Fibroblast of skin of left quadriceps (primary cell): ENCODE measurements at places on chromosomes 1 and 21.

- peak; percentile 5 for DNase-seq
Measured at GRCh38 chr1:32816676-32817158, 441 bp downstream of the YARS1 start.

DNA sequence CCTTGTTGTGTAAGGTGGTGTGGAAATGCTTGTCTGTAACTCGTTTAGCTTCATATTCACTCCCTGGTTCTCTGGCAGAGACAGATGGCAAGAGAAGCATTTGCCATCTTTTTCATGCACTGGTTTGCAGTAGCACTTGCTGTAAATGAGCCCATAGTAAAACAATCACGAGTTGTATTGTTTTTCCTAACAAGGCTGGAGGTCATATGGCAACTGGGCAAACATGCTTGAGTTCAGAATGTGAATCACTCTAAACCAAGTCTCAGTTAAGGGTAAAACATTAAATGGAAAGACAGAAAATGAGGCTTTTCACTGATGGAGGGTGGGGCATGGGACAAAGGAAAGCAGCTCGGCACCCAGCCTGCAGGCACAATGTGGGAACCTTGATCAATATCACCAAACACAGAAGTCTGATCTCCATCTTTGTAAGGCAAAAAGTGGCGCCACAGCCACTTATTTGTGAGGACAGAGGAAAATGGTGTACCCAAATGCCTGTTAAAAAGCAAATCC is 26.5 kb upstream of the LPAR3 start:
- no peak for DNase-seq

GRCh38 chr1:179168536-179168935 is 60.9 kb downstream of the ABL2 start:
- no peak for DNase-seq

DNA sequence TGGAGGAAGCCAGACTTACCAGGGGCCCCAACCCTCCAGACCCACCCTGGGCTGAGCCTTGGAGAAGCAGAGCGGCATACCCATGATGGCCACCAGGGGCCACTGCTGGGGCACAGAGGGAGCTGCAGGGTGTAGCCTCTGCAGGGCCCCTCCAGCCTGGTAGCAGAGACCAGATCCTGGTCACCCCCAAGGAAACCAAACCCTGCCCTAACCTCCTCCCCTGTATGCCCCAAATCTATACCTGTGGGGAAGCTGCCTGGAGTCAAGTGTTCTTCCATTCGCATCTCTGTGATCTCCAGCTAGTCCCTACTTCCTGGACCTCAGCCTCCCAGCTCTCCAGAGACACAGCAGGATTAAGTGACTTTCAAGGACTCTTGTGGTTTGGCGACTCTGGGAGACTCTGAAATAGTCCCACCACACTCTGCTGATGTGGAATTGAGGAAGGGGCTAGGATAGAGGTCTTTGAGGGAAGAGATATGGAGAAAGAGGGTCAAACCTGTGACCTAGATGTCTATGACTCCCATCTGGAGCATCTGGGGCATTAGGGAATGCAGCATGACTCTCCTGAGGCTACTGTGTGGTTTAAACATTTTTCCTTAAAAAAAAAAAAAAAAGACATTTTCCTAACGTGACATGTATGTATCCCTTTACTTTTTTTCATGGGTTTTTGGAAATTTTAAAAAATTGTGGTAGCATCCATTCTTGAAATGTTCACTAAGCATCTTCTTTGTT is 119.2 kb upstream of the IPO9 start:
- no peak for DNase-seq

GRCh38 chr1:224203243-224204016 is 20.4 kb downstream of the DEGS1 start:
- peak; percentile 69 for DNase-seq

DNA sequence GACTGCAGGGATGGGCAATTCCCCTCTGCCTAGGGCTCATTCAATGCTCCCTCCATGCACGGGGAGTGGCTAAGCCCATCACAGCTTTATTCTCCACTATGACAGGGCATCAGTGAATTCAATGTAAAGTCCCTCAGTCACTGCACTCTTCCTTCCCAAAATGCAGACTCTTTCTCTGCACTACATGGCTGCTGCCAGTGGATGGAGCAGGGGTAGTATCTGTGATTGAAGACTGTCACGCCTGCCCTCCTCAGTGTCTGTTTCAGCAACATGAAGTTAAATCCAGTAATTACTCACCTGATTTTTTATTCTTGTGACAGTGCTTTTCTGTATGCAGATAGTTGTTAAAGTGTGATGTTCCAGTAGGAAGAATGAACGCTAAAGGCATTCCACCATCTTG is 1323.2 kb downstream of the AMY1C start:
- DNase-seq, result no peak

DNA sequence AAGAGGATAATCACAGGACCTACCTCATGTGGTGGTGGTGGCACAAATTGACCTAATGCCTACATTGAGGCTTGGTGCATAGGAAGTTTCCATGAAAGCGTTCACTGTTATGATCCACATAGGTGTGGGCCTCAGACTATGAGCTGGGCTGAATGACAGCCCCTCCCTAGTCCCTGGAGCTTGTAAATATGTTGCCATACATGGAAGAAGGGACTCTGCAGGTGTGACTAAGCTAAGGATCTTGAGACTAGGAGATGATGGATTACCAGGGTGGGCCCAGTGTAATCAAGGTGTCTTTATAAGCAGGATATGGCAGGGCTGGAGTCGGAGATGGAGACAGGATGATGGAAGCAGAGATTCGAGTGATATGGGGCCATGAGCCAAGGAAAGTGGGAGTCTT is 31.0 kb upstream of the KCNE1 start:
- DNase-seq, result no peak

GRCh38 chr1:118143831-118144230 is 41.2 kb downstream of the SPAG17 start:
- DNase-seq, result no peak

DNA sequence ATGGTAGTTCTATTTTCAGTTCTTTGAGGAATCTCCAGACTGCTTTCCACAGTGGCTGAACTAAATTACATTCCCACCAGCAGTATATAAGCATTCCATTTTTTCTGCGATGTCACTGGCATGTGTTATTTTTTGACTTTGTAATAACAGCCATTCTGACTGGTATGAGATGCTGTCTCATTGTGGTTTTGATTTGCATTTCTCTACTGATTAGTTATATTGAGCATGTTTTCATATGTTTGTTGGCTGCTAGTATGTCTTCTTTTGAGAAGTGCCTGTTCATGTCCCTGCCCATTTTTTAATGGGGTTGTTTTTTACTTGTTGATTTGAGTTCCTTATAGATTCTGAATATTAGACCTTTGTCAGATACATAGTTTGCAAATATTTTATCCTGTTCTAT is 87.9 kb downstream of the RPS6KC1 start:
- DNase-seq, result no peak

GRCh38 chr21:35106246-35106835 is 57.2 kb upstream of the RUNX1 start:
- no peak for DNase-seq

- no peak for DNase-seq
Measured at GRCh38 chr21:44696572-44696971, 400 bp upstream of the KRTAP10-12 start.

GRCh38 chr1:223742856-223743517 is 30.6 kb downstream of the CAPN2 start:
- DNase-seq, result no peak

GRCh38 chr1:49651136-49651535 is 372.6 kb downstream of the AGBL4 start:
- DNase-seq, result no peak

DNA sequence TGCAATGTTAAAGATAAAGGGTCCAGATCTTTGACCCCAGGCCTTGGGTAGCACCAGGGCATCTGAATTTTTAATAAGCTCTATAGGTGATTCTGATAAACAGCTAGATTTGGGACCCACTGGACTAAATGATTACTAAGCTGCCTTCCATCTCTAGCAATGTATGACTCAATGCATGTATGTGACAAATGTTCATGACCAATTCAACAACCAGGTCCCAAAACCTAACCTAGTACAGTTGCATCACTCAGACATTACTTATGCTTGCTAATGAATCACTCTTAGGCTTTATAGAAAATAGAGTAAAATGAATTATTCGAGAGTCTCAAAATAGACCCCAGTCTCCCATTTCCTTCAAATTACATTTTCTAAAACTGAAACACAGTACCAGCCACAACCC is 35.5 kb downstream of the RCAN1 start:
- no peak for DNase-seq

- DNase-seq, result no peak
Measured at GRCh38 chr1:36977731-36978406, 56.4 kb downstream of the GRIK3 start.

DNA sequence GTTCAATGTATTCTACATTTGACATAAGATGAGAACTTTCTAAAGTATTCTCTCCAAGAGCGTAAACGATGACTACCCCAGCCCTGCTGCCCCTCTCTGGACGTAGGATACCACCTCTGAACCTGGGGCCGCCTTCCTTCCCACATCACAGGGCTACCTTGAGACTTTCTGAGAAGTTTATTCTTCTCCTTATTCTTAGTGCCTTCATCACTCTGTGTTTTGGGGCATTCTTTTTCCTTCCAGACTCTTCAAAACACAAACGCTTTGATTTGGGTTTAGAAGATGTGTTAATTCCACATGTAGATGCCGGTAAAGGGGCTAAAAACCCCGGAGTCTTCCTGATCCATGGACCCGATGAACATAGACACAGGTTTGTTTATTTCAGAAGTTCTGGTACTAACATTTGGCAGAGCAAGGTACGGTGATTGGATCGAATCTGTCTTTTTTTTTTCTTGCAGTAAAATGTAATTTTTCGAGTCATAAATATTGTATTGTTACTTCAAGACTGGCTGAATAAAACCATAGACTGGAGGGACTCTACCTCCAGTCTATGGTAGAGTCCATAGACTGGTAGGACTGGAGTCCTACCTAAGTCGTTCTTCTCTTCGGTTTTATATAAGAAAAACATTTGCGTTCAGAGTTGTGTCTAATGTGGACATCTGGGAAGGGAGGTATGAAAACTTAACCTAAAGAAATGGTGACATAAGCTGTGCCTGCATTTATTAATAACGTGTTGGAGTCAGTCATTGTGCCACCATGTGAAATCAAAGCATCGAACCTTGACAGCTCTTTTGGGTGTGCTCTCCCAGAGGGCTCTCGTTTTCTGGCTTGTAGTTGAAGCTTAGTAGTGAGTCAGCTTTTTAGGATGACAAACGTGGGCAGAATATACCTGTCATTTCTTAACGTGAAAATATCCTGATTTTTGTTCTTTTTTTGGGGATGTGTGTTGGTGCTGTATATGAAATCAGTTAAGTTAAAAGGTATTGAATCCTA is 1.2 kb downstream of the MAN1A2 start:
- DNase-seq, result no peak

GRCh38 chr1:236642763-236643162 is 38.4 kb upstream of the HEATR1 start:
- DNase-seq, result no peak

DNA sequence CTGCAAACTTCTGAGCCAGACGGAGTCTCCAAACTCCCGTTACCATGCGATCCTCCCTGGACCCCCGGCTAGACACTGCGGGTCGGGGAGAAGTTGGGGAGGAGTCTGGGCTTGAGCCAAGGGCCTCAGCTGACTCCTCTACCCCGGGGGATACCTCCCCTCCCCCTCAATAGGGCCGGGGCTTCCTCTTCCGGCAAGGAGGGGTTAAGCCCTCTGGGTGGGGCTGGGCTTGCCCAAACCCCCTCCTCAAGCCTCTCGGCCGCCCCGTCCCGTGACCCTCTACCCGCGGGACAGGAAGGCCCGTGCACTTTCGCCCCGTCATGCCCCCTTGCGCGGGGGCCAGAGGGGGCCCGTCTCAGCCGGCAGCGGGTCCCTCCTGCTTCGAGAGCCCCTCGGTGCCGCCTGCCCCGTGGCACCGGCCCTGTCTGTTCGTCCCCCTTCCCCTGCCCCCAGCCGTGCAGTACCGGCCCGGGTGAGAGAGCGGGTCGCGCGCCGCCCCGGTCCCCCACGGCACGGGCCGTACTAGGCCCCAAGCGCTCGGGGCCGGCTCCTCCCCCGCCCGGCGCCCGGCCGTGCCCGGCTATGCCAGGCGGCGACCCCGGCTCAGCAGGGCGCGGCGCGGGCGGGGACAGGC is 652 bp downstream of the ARL8A start:
- DNase-seq, result no peak

GRCh38 chr1:200558866-200559459 is 61.6 kb downstream of the KIF14 start:
- DNase-seq, result peak; percentile 10

GRCh38 chr1:207862241-207862787 is 48.6 kb downstream of the CD34 start:
- DNase-seq, result peak; percentile 28

- peak; percentile 39 for DNase-seq
Measured at GRCh38 chr1:17045634-17046333, 8.0 kb downstream of the SDHB start.

DNA sequence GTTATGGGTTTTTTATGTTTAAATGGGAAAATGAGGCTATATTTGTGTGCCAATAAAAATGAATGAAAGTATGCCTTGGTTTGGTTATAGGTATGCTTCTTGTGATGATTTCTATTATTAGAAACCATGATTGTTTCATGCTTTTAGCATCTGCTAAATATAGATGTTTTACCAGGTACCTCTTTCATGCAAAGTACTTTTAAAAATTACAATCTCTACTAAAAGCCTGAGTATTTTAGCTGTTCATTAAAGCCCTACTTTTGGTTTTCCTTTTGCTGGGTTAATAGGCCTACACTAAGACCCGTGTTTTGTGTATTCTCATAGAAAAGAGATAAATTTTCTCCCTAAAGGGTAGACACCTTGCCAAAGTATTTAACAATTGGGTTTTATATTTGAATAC is 32.0 kb downstream of the MTF2 start:
- no peak for DNase-seq

DNA sequence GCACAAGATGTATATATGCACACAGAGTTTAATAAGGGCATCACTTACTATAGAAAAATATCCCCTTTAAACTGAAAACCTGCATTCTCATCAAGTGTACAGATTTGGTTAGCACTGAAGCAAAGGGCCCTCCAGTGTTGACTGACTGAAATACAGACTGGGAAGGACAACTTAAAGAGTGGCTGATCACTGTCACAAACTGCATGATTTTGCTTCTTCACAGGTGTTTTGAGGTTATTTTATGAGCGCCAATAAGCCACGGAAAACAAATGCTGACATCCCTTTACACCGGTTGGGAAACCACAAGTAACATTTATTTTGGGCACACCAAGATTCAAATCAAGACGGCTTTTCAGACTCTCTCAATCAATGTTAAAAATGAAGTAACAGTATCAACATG is 30.9 kb upstream of the RAP1GAP start:
- DNase-seq, result no peak

- DNase-seq, result peak; percentile 43
Measured at GRCh38 chr1:117534995-117535467, 70.8 kb upstream of the TENT5C start.

DNA sequence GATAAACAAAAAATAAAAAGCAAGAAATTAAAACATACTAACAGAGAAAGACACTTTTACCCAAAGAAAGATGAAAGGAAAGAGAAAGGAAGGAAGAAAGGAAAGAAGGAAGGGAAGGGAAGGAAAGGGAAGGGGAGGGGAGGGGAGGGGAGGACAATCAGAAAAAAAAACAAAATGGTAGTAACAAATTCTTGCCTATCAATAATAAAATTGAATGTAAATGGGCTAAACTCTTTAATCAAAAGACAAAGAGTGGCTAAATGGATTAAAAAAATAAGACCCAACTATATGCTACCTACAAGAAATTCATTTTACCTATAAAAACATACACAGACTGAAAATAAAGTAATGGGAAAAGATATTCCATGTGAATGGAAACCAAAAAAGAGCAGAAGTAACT is 372.9 kb upstream of the NFIA start:
- no peak for DNase-seq
